ENCODE measurements at places on chromosomes 6 and 20.

DNA sequence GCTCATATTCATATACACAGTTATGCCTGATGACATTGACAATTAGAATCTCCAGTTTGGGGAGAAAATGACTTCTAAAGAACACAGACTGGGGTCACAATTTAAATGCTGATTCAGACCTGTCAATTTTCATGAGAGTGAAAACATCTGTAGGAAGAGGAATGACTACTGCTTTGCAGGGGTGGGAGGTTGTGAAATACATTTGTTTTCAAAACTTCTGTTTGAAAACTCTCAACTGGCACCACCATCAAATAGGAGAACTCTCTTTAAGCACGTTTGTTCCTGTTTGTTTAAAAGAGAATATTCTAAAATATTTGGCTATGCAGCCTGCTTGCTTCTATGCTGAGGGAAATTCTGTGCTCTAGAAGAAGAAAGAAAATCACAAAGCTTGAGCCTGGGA, 50.8 kb upstream of the ADGRF5 start:
- DNase-seq: no peak

GRCh38 chr6:158467923-158468322, 92.0 kb upstream of the TMEM181 start:
- no peak for DNase-seq

DNA sequence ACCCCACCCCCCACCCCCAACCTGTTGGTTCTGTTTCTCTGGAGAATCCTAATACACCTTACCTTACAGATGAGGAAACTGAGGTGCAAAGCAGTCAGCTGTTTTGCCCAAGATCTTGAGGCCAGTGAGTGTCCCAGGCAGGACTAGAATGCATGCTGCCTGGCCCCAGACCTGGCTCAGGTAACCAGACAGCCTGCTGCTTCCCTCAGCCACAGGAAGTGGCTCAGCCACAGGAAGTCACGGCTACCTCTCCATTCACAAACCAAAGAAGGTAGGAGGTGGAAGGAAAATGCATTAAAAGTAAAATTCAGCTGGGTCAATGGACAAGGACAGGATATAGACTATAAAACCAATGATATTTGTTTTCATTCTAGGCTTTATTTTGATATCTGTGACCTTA, 517.6 kb downstream of the CD83 start:
- no peak for DNase-seq

DNA sequence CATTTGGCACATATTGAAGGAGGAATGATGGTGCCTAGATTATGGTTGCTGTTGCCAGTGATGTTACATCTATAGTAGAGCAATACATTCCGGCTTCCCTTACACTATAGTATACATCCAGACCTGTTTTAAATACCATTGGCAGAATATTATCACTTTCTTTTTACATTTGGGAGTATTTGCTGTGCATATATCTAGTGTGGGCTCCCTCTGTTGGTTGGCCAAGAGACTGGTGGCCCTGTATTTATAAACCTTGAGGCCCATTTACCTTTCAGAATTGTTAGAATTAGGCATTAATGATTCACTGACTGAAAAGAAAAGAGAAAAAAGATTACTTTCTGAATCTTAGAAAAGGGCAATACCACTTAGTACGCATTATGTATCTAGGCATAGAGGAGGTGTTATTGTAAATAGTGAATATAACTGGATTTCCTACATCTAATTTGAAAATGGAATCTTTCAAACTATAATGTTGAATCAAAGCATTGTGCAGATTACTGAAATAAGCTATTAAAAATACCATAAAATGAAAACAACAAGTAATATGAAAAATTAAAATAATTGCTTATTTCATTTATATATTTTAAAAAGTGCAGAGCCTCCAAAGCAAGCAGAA, 628.8 kb upstream of the MAN1A1 start:
- no peak for DNase-seq

DNA sequence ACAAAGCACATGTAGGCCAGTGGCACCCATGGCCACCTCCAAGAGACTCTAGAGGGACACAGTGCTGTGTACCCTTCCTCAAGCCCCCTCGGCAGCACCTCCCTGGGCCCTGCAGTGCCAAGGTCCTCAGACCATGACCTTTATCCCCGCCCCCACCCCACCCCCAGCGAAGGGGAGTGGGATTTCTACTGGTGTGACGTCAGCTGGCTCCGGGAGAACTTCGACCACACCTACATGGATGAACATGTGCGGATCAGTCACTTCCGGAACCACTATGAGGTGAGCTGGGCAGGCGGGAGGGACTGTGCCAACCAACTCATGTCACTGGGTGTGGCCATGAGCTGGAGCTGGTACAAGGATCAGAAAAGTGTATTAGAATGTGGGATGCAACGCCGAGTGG, 38.0 kb downstream of the TTLL9 start:
- no peak for DNase-seq

GRCh38 chr6:164826831-164827468, 482.5 kb downstream of the C6orf118 start:
- no peak for DNase-seq

DNA sequence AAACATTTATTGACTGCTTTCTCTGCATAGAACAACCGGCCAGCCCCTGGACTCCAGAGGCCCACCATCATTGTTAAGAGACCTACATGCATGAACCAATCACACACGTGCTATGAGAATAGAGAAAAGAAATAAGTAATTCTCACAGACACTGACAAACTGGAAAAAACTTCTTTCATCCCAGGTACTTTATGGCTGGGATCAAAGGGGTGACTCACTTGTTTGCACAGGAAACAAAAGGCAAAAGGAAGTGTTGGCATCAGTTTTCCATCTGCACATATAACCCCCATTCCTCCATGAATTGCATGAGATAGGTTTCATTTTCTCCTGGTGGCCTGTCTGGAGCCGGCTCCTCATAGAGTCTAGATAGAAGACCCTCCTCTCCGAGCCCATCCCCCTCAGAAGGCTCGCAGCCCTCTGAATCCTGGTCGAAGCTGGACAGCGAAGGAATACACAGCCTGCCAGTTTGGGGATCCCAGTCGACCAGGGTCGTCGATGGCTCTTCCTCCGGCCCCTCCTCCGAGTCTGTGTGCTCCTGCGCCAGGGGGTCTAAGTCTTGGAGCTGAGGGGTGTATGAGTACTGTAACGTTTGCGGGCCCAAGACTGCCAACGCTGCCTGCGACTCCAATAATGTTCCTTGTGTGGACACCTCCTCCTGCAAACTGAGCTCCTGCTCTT, 43.3 kb downstream of the IL20RA start:
- no peak for DNase-seq

DNA sequence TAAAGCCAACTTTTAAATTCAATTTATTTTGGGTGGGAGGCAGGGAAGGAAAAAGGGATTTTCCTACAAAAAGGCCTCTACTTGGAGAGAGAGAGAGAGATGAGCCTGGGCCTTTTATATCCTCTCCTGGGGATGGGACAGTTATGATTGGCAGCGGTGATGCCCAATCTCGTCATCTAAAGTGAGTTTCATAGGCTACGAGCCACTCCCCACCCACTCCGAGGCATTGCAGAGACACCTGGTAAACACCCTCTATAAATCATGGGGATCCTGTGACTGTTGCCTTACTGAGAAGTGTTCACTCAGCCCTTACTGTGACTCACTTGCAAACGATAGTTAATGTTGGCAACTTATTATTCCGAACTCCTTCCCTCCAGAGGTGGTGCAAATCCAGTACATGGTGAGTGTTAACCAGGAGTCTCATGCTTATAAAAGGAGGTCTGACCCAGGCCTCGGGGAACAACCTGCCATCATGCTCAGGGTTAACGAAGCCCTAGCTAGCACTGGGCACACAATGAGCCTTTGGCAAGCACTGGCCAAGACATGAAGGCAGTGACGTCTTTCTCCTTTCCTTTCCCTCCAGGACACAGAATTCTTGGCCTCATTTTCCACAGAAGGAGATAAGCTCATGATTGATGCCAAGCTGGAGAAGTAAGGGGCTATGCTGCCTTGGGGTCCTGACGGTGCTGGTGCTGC, 20.5 kb downstream of the BPIFB4 start:
- DNase-seq: no peak

- no peak for DNase-seq
These were observed 47.5 kb downstream of the KIAA1755 start for GRCh38 chr20:38212806-38213606.

DNA sequence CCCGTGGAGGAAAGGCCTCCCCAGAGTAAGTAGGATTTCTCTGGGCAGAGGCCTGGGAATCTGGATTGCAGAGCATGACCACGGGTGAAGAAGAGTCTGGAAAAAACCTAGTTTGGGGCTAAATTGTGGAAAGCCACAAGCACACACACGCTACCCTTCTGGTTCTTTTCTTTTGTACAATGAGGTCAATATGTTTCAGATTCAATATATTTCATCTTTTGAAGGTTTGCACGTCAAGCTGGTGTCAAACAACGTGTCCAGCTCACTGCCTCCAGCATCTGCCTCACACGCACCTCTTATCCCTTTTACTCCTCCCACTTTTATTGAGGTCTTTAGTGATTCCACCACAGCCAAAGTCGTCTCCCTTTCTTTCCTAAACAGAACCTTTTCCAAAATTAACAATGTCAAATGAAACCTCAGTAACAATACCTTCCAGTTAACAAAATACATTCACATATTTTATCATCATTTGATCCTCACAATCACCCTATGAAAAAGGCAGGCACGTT, 773 bp upstream of the EPB41L2 start:
- DNase-seq: no peak

DNA sequence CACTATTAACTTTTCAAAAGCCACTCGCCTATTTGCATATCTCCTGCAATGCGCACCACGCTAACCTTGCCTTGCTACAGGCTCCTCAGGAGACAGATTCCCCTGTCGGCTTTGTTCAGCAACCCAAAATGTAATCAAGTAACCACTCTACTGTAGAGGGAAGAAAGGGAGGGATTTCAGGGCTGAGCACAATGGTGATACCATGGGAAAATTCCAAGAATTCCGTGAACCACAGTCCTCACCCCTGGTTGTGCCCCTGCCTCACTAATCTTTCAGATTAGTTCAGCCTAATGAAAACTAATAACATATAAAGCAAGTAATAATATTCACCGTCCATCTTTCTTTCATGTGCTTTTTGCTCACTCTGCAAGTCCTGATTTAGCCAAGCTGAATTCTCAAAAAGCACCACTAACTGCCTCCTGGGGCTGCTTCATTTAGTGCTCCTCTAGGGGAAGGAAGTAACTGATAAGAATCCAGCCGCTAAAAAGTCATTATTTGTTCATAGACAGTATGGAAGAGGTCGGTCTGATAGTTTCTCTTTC, 6.6 kb downstream of the CITED2 start:
- no peak for DNase-seq

GRCh38 chr20:61352346-61353260, 100.5 kb downstream of the CDH4 start:
- DNase-seq: no peak
